ENCODE measurements at places on chromosomes 12 and 14.

DNA sequence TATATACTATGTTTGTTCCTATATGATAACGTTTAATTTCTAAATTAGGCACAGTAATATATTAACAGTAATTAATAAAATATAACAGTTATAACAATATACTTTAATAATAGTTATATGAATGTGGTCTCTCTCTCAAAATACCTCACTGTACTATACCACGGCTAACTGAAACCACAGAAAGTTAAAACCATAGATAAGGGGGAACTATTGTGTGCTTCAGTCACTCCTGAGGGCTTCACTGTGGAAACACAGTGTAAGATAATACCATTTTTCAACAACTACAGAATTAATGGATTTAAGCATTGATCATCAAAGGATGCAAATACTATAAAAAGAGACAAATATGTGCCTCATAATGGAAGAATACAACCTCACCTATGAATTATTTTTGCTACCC, 266.4 kb upstream of the RGS6 start:
- no peak for DNase-seq

DNA sequence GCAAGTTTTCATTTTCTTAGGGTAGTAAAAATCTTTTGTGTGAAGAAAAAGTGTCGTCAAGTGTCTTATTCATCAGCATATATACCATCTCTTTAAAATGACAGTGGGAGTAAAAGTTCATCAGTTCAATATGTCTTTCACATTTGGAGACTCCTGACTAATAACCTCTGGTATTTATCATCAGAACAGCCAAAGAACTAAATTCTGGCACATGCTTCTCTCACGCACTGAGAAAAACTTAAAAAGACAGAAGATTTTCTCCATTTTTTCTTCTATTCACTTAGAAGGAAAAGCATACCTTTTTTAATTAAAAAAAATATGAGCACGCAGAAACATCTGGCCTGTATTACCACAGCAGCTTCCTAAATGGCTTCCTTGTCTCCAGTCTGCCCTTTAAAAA, 265.7 kb downstream of the AKAP6 start:
- DNase-seq, result no peak

- DNase-seq, result no peak
Measured at GRCh38 chr14:102675396-102675795, 82.9 kb downstream of the RCOR1 start.

DNA sequence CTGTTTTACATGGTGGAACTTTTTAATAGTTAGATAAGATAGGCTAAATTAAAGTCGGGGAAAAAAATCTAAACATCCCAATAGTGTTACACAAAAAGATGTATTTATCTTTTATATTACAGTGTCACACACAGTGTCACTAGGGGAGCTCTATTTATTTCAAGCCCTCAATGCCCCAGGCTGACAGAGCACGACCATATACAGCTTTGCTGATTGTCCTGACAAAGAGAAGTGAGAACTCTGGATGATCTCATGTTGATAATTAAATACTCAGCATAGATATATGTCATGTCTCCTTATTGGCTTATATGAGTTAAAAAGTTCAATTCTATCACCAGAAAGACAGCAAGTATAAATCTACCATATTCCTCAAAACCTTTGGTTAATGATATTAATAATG, 594.3 kb downstream of the LRFN5 start:
- DNase-seq, result no peak

- no peak for DNase-seq
Measured at GRCh38 chr14:65373016-65373670, 39.4 kb upstream of the FUT8 start.

DNA sequence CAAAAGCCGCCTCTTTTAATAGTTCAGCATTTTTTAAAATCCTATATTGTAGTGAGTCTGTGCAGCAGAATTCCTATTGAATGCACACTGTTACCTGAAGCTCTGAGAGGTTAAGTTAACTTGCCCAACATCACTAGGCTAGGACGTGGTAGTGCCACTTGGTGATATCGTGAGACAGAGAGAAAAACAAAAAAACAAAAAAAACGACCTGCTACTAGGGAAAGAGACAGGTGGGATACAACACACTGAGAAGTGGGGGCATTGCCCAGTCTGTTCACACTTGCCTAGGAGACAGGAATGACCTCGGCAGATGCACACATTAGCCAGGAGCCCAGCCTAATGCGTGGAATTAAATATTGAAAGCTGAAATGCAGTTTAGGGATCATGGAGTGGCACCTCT, 129.7 kb upstream of the CCND2 start:
- no peak for DNase-seq

All from AG04450 (cell line).